ENCODE measurements at places on chromosomes 1 and 21.

DNA sequence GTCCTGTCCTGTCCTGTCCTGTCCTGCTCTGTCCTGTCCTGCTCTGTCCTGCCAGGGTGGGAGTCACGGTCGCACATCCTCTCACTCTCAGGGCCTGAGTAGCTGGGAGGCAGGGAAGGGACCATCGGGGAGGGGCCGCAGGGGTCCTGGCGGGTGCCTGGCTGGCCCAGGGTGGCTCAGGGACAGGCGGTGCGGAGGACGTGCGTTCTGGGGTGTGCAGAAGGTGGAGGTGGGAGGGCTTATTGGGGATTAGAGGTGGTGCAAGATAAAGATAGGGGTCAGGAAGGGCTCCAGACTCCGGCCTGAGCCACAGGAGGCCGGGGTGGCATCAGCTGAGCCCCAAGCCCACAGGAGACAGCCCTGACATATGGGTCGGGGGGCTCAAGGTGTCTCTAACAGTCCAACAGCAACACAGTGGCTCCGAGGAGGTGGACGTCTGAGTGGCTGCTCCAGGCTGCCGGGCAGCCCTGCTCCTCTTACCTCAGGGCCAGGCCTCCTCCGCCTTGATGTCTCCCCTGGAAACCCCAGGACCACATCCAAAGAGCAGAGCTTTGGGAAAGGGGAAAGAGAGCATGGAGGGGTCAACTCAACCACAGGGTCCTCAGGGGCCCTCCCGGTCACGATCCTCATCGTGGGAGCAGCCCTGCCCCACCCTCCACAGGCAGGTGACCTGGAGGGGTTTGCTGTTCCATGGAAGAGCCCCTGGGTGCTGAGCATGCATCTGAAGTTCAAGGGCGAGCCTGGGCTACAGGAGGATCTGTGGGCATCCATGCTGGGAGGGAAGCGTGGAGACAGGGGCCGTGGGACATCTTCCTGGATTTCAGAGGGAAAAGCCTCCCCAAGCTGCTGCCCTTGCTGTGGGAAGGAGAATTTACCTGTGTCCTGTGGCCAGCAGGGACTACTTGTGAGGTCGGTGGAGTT is 39.6 kb upstream of the ADARB1 start:
- no peak for DNase-seq

DNA sequence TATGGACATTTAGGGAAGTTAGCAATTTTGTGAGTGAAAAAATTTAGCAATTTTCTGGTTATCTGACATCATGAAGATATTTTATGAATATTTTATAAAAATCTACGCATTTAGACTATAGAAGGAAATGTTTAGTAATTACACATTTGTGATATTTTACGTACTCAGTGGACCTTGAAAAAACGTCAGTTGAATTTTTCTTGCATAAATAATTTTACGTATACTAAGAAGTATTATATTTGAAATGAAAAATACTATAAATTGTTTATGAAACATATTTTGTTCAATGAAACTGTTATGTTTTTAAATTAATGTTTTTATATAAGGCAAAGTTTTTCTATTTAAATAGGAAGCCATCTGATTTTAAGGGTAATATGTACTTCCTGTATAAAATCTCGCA is 462.8 kb downstream of the NCAM2 start:
- DNase-seq, result no peak

- no peak for DNase-seq
Measured at GRCh38 chr1:180786624-180787023, 126.1 kb upstream of the KIAA1614 start.

- no peak for DNase-seq
Measured at GRCh38 chr1:231423648-231424047, 1.6 kb upstream of the EGLN1 start.

GRCh38 chr1:240320659-240321058 is 229.0 kb downstream of the FMN2 start:
- no peak for DNase-seq

GRCh38 chr1:239233626-239234025 is 152.7 kb upstream of the CHRM3 start:
- no peak for DNase-seq

DNA sequence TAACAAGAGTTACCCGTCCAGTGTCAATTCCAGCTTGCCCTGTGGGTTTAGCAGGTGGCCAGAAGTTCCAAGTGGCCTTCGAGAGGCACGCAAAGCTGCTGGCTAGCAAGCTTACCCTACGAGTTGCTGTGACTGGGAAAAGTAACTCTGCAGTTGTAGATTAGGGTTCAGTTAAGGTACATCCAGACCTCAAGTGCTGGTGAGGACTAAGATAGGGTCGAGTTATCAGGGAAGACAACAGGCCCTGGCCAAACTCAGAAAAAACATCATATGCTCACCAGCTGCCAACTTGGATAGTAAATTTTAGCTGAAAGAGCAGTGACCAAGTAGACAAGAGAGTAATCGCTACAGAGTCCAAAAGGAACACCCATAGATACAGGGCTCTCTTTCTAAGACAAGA is 27.7 kb upstream of the LRRC7 start:
- no peak for DNase-seq

DNA sequence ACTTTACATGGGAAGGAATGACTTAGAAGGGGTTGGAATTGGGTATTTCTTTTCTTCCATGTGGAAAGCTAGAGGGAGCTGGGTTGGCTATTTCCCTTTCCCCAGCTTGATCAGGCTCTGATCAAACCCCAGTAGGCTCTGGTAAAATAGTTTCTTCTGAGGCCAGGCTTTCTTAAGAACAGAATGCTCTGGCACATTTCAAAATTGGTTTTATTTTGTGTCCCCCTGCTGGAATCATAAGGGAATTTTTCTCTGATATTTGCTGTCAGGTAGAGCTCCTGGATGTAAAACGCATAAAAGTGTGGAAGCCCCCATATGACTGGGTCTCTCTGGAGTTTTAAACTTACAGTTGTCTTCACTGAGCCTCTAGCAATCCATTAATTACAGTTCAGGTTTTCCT is 17.1 kb upstream of the APOBEC4 start:
- DNase-seq, result no peak

All from ecto neural progenitor cell (in vitro differentiated cells).